Choroid plexus epithelial cell (primary cell): ENCODE measurements at places on chromosomes 5 and 9.

GRCh38 chr5:98771382-98772109, 1.9 kb upstream of the RGMB start:
- peak; percentile 96 for DNase-seq

DNA sequence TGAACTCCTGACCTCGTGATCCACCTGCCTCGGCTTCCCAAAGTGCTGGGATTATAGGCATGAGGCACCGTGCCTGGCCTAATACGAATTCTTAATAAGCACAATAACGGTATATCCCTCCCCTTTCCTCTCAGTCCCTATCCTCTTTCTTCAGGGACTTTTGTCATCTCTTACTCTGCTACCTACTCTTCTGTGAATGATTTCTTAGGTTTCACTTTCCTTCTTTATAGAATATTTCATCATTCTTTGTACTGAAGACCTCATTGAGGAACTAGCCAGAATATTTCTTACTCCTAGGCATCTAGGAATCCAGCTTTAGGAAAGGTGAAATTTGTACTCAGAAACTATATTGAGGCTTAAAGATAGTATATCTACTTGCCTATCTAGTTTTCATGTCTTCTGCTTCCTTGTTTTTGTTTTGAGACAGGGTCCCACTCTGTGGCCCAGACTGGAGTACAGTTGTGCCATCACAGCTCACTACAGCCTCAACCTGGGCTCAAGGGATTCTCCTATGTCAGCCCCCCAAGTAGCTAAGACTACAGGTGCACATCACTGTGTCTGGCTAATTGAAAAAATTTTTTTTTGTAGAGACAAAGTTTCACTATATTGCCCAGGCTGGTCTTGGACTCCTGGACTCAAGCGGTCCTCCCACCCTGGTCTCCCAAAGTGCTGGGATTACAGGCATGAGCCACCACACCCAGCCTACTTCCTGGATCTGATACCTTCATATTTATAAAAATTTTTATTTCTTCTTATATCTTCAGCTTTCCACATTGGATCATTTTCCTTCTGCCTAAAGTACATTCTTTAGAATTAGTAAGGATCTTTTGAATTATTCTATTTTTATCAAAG, 69.7 kb downstream of the GPBP1 start:
- peak; percentile 11 for DNase-seq

GRCh38 chr5:16312785-16313184, 133.2 kb upstream of the MARCHF11 start:
- DNase-seq = no peak

DNA sequence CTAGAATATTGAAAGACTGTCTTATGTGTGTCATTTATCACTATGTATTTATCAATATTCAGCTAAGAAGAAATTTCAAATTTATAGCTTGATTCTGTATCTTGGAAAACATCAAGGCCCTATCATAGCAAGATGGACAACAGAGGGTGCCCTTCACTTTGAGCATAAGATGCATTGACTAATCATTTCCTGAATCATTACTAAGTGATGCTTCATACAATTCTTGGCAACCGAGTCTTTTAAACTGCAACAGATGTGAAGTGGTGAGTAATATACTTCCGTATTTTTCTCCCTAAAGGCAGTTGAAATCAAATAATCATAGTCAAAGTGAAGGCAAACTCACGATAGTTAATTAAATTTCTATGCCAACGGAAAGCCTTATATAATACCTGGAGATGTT, 318.6 kb upstream of the RGMB start:
- peak; percentile 97 for DNase-seq

- DNase-seq = no peak
These were observed 17.7 kb upstream of the UBAC1 start for GRCh38 chr9:135978642-135979546.

- no peak for DNase-seq
These were observed 56.9 kb upstream of the COL15A1 start for GRCh38 chr9:98886691-98887229.

GRCh38 chr5:132812781-132813598, at the start of gene SOWAHA:
SOWAHA (plus strand) TSS chr5:132813302; CDS start chr5:132813622, 320 bp downstream.
- DNase-seq = no peak

GRCh38 chr5:146680846-146681584, 165.0 kb upstream of the GPR151 start:
- no peak for DNase-seq

DNA sequence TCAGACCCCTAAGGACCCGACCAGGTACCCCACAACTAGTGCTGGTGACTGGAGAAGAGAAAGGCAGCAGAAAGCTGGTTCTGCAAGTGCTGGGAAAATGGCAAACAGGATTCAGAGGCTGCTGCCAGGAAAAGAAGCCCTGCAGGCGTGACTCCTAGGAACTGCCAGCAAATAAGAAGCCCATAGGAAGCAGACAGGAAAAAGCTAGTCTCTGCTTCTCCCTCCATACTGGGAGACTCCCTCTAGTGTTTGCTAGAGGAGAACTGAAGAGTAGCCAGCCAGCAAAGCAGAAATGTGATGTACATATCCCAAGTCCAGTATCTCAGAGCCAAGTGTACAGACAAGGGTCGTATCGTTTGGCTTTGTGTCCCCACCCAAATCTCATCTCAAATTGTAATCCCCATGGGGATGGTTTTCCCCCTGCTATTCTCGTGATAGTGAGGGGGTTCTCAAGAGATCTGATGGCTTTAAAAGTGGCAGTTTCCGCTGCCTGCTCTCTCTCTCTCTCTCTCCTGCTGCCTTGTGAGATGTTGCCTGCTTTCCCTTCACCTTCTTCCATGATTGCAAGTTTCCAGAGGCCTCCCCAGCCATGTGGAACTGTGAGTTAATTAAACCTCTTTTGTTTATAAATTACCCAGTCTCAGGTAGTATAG, 38.1 kb upstream of the TUSC1 start:
- peak; percentile 57 for DNase-seq

DNA sequence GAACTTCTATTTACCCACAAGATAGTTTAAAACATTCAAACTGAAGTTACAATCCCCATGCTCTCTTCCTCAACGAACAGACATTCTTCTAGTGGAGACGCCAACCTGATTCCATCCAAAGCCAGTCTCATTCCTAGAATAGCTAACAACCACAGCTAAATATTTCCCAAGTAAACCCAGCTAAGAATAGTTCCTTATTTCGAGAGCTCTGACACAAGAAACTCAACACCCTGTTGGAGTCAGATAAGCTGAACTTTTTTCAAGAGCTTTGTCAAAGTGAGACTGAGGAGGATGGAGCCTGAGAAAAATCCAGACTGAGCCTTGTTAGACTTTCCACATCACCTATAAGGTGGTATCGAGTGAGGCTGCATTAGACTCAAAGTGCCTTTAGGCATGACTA, 56.7 kb upstream of the RPS23 start:
- DNase-seq = peak; percentile 97

- DNase-seq = no peak
These were observed 57.5 kb upstream of the EPB41L4B start for GRCh38 chr9:109378316-109378715.

- peak; percentile 72 for DNase-seq
These were observed 101.3 kb downstream of the WDR41 start for GRCh38 chr5:77390795-77391194.

GRCh38 chr9:91536211-91536691, 112.6 kb upstream of the NFIL3 start:
- DNase-seq = peak; percentile 66

- DNase-seq = peak; percentile 50
These were observed 2280.6 kb upstream of the ACO1 start for GRCh38 chr9:30103647-30104394.

- no peak for DNase-seq
These were observed 237.7 kb downstream of the SYK start for GRCh38 chr9:91039125-91039834.

GRCh38 chr9:136856541-136857141, 4.5 kb downstream of the MAMDC4 start:
- DNase-seq = no peak

GRCh38 chr5:97752871-97753270, 569.8 kb upstream of the RIOK2 start:
- peak; percentile 54 for DNase-seq
